ENCODE measurements at places on chromosomes 5 and 9.

DNA sequence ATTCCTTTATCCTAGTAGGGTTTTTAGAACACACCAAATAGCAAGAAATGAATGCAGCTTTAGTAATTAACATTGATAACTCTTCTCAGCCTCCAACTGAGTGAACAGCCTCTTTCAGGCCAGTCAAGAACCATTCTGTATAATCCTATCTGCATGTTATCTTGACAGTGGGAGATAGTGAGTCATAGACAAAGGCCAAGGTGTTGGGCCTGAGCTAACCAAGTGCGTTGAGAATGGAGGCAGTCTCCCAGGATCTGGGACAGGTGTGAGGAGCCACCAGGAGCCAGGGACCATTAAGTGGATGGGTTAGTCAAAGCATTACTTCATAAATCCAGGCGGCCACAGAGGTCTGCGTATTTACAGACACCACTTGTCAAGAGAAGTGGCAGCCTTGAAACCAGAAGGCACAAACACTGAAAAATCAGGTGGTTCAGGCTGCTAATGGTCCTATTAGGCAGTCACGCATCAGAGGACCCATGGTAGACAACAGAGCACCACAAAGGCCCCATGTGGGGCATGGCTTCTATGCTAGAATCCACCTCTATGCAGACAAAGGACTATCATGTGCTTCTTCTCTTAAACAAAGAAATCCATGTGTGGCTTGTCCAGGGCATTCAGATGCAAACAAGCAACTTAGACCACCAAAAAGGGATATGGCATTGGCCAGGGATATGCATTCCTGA, 409.7 kb upstream of the PIK3R1 start:
- no peak for DNase-seq

DNA sequence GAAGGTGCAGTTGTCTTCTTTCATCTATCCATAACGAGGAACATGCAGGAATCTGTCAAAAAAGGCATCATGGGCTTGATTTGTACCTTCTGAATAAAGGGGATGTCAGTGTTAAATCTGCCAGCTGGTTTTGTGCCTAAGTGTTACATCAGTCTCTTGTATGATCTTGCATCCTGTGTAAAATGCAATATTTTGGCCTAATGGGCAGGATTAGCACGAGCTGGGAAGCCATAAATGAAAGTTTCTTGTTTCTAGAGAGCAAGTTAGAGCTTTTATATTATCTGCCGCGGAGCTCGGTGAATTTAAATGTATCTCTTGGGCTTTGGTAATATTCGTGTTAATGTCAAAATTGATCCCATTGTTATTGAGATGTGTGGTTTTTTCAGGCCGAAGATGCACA, 526.1 kb upstream of the WWC1 start:
- DNase-seq: no peak

GRCh38 chr9:91062281-91062680, 260.7 kb downstream of the SYK start:
- no peak for DNase-seq

GRCh38 chr9:85401998-85402397, 339.8 kb downstream of the AGTPBP1 start:
- DNase-seq: no peak

DNA sequence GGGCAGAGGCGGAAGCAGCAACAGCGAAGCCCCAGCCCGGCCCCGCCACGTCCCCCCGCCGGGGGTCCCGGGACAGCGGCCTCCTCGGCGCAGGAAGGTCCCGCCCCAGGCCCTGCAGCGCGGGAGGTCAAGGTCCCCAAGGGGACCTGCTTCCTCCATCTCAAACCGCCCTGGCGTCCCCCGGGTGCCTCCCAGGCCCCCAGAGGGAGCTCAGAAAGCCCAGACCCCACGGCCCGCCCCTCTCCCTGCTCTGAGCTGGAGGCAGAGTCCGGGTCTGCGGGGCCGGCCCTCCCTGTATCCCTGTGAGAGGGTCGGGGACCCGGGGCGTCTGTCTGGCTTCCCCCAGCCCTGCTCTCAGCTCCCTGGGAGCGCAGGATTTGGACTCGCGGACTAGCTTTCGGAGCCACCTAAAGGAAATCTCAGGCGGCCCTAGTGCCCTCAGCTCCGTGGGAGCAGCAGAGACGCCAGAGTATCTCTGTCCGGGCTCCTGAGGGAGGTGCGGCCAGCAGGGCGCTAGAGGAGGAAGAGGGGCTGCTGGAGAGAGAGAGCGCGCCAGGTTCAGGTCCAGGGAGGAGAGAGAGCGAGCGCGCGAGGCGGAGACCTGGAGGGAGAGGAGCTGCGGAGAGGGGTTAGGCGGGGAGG, 30.7 kb downstream of the EXOC3 start:
- peak; percentile 57 for DNase-seq

- DNase-seq: no peak
These were observed 89.9 kb upstream of the PTCH1 start for GRCh38 chr9:95606489-95607350.

- peak; percentile 70 for DNase-seq
These were observed 597 bp downstream of the NFIL3 start for GRCh38 chr9:91422758-91423711.

DNA sequence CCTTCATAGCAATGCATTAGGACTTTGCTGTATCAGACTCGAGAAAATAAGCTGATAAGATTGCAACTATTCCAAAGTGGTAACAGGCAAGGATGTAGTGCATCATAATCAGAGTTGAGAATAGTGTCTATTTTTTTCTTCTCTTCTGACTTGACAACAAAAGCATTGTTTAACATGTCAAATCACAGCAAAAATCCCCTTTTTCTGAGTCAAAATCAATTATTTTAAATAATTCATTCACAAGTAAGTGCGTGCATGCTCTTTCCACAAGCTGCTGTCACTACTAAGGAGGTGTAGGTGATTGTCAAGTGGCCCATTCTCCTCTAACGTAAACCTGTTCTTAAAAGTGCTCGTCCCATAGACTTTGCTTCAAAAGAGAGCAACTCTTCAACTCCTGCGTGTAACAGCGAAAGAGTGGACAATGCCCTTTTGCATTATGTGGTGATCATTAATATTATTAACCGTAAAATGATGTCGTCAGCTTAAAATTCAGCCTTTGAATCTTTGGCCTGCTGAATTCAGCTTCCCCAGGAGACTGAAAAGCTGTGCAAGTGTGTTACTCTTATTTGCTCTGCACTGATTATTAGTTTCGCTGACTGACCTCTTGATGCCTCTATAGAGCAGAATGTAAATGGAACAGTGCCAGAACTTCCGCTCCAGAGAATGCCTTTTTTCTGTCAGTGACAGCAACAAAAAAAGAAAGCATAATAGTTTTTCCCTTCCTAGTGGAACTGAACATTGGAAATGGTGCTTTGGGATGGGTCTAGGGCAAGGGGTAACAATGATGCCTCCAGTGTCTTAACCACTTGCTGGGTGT, 680.8 kb upstream of the SEMA6A start:
- no peak for DNase-seq

- no peak for DNase-seq
These were observed 82.1 kb downstream of the DPYSL3 start for GRCh38 chr5:147427521-147428401.

GRCh38 chr5:172411484-172412072, 42.7 kb downstream of the SH3PXD2B start:
- no peak for DNase-seq

DNA sequence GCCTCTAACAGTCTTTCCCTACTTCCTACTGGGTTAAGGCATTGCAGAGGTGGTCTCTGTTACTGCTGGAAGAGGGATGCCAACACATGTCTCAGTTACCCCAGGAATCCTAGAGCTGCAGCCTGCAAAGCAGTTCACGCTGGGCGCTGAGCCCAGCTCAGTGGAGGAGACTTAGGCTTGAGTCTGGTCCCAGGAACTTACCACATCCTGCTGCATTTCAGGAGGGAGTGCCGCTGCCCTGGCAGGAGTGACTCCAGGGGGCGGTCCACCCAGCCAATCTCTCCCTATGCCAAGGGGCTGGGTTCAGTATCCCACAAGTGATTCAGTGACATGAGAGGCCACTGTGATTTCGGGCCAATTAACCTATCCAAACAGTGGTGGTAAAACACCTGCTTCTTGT, 7.6 kb downstream of the TTC16 start:
- DNase-seq: no peak

- no peak for DNase-seq
These were observed 471.1 kb upstream of the WWC1 start for GRCh38 chr5:167820101-167820990.

- no peak for DNase-seq
These were observed 142.3 kb upstream of the ANKH start for GRCh38 chr5:15013654-15014463.

GRCh38 chr9:89528540-89528939, 30.6 kb upstream of the SEMA4D start:
- DNase-seq: no peak

GRCh38 chr5:116062352-116062751, 22.5 kb upstream of the COMMD10 start:
- DNase-seq: no peak

DNA sequence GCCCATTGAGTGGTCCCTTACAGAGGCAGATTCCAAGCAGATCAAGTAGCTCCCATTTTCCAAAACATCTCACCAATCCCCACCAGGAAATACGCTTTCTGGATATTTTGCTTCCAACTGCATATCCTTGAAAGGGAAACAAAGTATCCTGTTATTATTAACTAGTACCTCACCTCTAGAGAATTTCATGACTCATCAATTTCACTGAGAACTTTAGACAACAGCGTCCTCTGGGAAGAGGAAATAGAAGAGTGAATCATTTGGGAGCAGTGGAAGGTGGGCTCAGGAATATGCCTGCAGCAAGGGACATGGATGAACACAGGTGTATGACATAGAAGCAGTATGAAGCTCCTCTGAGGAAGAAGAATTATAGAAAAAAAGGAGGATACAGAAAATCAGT, 186.7 kb downstream of the MARCHF11 start:
- no peak for DNase-seq

DNA sequence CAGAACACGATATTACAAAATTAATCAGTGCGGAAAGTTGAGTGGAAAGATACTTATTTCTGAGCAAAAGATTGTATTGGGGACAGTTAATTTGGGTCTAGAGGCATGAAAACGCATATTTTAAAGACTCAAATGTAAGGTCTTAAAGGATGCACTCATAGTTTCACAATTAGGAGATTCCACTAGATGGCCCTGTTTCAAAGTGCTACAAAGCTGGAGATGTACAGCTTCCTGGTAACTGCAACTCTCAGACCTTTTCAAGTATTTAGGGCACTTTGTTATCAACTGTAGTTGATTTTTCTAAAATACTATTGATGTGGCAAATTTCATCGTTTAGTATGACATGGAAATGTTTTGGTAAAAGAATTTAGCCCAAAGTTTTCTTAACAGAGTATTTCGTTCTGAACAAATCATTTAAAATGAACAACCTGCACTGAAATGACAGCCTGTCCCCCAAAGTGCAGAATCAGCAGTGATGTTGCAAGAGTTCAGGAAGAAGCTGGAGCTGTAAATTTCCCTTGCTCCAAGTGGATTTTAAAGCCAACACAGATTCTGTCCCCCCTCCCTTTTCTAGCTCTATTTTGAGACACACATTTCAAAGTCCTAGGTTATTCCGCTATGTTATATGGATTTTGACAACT, 16.2 kb upstream of the NDUFB6 start:
- DNase-seq: no peak

GRCh38 chr5:81785322-81785721, 34.4 kb upstream of the SSBP2 start:
- DNase-seq: no peak

- DNase-seq: no peak
These were observed 616.6 kb downstream of the PDE4D start for GRCh38 chr5:59276917-59277372.

DNA sequence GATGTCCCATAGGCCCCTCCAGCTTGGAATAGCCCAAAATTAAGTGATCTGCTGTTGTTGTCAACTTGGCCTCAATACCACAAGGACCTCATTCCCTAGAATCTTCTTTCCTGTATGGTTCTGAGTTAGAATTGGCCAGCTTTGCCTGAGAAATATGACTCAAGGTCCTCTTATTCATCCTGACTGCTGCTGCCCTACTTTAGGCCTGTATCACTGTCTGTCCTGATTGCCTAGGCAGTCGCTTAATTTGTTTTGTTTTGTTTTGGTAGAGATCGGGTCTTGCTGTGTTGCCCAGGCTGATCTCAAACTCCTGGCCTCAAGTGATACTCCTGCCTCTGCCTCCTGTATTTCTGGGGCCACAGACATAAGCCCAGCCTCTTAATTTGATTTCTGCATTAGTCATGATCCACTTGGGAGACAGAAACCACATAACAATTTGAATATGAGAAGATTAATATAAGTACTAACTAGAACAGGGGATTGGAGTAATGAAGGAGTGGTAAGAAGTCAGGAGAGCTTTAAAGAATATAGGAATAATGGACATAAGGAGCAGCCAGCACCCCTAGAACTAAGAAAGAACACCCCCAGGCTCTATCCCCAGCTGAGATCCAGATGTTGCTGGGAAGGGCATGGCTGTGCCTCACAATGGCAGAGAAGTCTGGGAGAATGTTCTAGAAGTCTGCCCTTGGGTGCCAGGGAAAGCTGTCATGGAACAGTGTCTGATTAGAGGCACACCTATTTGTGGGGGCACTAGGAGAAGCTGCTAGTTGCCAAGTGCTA, 4.6 kb downstream of the TEX53 start:
- DNase-seq: no peak

- DNase-seq: no peak
These were observed 122.6 kb downstream of the PDE8B start for GRCh38 chr5:77333036-77333435.

GRCh38 chr5:138926257-138926656, 51.1 kb upstream of the LRRTM2 start:
- no peak for DNase-seq

DNA sequence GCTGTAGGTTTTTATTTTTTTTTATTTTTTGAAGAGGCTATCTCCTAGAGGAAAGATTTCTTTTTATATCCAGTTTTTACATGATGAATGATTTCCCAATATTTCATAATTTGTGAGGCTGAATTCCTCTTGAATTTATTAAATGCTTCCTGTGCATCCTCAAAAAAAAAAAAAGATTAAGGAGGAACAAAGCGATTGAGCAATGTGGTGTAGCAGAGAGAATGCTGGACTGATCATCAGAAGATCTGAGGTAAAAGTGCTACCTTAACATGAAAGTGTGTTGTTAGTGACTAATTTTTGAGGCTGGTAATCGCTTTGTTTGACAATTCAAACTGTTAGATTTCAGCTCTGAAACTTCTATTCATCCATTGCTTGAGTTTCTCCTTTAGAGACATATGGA, 125.1 kb downstream of the ESM1 start:
- no peak for DNase-seq

DNA sequence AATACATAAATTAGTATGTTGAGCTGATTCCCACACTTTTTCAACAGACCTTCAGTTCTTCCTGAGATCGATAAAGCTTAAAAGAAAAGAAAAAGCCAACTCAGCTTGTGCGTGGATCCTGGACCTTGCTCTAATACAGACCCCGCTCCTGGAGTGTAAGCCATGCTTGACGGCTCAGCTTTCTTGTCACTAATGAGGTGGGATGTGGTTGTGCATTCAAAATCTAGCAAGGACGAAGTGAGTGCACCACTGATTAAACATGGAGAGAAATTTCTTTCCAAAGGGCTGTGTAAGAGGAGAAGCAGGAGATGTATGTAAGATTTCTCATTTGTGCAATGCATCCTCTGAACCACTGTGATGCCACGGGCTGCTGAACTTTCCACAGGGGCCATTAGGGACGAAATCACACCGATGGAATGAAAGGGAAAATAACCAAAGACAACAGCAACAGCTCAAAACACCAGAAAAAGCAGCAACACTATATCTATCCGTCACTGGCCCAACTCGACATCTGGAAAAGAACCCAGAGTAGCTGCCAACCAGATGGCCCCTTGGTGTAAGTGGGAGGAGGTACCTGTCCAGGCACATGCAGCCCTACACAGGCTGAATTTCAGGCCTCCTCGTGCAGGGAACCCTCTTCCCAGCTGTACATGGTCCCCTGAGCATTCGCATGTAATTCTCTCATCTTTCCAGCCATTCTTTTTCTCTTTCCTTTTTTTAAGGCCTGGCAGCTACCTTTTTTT, 178.9 kb downstream of the SREK1 start:
- no peak for DNase-seq

- no peak for DNase-seq
These were observed 111.9 kb downstream of the NTRK2 start for GRCh38 chr9:84781458-84781857.

Data from activated T-cell treated with anti-CD3 and anti-CD28 coated beads, Interleukin-2, amount 50 U/mL, for 1 hour (primary cell).